ENCODE measurements at places on chromosomes 1 and 21. TPM values are rescaled to one million over a fixed set of nuclear protein-coding genes. Genes with fewer than 3 reads are reported as not detected.

The ROR1 gene
- total RNA-seq: 12.8 TPM

The ALX3 gene
- not detected for total RNA-seq

The MX1 gene
- 14.6 TPM for total RNA-seq

The NVL gene
- total RNA-seq: 18.6 TPM

The SPRR2G gene
- not detected for total RNA-seq

The DENND2D gene
- total RNA-seq: 10.1 TPM
